Stimulated activated CD4-positive, alpha-beta T cell treated with anti-CD3 and anti-CD28 coated beads, Interleukin-1b, Interleukin-23, amount 100 ng/mL, for 24 hours (primary cell): ENCODE measurements at places on chromosomes 6 and 20.

DNA sequence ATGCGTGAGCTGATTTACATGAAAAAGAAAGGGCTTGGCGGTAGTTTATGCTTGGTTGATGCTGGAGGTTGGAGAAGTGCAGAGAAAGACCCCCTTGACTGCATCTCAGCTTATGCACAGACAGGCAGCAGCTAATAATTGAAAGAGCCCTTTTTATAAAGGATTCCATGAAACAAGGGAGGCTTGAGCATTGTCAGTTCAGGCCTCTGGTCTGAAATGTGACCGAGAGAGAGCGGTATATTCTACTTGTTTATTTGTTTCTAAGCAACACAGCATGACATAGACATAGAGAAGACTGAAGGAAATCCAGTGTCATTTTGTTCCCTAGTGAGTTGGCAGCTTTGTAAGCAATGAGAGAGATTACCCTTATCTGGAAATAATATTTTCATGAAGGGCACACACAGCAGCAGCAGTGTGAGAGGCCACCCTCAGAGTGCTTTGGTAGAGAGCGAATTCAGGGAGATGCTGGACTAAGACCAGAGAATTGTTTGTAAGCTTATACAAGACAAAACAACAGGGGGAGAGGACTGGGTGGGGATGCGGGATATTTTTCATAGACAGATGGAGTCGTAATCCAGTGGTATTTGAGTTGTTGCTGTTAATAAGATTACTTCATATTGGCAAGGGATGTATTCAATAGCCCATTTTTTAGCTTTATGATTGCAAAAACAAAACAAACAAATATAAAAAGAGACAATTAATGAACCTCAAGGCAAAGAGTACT is 34.6 kb upstream of the LAMA2 start:
- no peak for DNase-seq

DNA sequence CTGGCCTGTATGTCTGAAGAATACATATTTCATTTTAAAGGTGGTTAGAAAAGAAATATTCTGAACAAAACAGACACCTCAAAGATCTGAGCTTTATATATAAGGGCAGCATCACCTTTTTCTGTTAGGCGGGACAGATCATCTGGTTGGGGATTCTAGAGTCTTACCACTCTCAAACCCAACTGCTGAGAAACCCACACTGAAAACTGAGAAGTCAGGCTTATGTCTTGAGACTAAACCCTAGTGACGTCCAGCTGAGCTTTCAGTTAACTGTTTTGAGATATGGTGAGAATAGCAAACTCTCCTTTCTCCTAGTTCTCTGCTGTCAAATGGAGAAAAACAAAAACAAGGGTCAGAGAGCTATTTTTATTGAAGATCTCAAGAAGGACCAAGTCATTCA is 63.7 kb upstream of the CCN6 start:
- DNase-seq, result no peak

DNA sequence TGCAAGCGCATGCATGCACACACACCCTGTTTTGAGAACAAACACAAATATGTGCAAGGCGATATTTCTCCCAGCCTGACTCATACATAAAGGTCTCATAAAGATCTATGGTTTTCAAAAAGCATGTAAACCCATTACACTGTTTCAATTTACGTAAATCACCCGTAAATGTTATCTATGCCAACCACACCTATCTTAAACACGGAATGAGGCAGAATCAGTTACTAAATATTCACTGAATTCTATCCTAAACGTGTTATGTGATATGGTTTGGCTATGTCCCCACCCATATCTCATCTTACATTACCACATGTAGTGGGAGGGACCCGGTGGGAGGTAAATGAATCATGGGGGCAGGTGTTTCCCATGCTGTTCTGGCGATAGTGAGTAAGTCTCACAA is 621.6 kb downstream of the KIF16B start:
- no peak for DNase-seq

DNA sequence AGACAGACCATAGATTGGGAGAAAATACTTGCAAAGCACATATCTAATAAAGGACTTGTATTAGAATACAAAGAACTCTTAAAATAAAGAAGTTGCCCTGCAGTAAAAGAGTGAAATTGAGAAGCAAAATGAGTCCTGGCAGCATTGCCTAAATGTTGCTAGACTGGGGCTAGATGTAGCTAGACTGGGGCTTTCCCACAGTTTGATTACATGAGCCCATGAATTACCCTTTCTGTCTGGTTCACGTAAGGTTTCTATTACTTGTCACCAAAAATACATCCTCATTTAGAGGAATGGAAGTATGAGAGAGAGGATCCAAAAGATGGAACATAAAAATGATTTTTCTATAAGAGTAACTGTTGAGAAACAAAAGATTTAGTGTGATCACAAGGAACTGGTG is 57.6 kb upstream of the CCDC28A start:
- no peak for DNase-seq

GRCh38 chr6:117555882-117556498 is 46.3 kb downstream of the GOPC start:
- peak; percentile 27 for DNase-seq

GRCh38 chr6:28748192-28748591 is 175.6 kb downstream of the TRIM27 start:
- no peak for DNase-seq

- no peak for DNase-seq
Measured at GRCh38 chr6:100096936-100097335, 102.9 kb upstream of the MCHR2 start.

GRCh38 chr6:110545081-110545872 is 68.9 kb upstream of the SLC22A16 start:
- DNase-seq, result no peak

DNA sequence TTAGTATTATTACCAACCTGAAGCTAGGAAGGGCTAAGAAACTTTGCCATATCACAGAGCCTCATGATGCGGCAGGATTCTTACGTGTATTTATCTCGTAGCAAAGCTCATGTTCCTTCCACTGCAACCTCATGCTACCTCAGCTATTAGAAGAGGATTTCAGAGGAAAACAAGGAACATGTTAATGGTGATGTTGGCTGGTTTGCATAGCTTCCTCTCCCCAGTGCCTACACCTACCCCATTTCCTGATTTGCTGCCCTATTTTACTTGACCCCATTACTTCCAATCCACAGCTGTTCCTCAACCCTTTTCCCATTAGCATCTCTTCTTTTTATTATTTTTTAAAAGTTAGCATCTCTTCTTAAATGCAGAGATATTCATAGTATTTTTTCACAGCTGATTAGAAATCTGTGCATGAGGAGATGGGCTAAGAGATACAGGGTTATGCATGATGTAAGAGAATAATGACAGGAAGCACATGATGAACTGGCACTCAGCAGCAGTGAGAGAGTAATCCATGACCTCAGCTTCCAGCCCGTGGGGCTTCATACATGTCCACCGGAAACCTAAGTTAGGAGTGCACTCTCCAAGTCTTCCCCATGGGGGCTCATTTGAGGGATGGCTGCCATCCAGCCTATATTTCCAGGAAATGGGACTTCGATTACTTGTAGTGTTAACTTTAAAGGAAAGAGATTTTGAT is 106.1 kb upstream of the ASF1A start:
- DNase-seq, result no peak

- peak; percentile 78 for DNase-seq
Measured at GRCh38 chr6:30744054-30744805, at the start of gene IER3. Gene IER3 (minus strand): TSS chr6:30744547. CDS start chr6:30744518, 29 bp downstream.

DNA sequence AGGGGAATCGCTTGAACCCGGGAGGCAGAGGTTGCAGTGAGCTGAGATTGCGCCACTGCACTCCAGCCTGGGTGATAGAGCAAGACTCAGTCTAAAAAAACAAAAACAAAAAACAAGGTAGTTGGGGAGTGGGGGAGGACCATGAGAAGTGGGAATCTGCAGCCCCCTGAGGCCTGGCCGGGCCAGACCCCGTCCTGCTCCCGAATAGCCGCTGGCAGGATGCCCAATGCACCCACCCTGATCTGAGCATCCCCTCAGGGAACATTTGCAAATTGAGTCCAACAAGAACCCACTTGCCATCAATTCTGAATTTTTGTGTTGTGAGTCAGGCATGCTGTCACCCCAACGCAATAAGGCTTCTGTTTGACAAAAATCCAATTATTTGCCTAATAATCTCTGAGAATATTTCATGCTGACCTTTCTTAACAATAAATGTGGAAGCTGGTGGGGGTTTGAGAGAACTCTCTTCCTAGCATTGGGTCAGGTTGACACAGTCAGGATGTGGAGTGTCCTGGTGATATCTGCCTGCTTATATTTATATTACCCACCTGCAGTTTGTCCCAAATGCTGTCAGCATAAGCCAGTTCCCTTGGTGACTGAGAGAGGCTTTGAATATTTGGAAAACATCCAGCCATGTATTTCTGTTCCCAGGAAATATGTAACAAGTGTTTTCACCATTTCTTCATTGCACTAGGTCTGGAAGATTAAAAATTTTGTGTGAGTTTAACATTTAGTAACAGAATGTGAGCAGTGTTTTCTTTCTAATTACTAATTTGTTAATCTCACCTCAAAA is 28.4 kb upstream of the FRMD1 start:
- no peak for DNase-seq

DNA sequence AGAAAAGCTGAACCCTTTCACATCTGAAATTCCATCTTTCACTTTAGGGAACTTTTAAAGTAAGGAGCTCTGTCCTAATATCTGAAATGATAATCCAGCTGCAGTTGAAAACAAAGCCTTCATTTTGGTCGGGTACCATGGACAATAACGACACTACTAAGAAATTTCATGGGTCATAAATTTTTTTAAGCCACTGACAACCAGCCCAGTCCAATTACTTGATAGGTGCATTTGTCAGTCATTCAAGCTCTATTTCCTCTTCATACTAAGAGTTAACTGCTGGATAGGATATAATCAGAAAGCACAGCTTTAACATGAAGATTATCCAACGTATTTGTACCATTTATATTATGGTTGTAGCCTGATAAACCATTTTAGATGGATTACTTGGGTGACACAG is 52.5 kb downstream of the MMUT start:
- DNase-seq, result no peak

- no peak for DNase-seq
Measured at GRCh38 chr6:75796723-75797122, 47.7 kb downstream of the MYO6 start.

GRCh38 chr20:44909872-44910689 is at the start of gene PABPC1L:
Gene PABPC1L (plus strand): TSS chr20:44910060. CDS start chr20:44910144, 84 bp downstream.
- peak; percentile 78 for DNase-seq

- DNase-seq, result no peak
Measured at GRCh38 chr6:16419636-16420336, 181.4 kb downstream of the GMPR start.

GRCh38 chr6:83199863-83200225 is 6.7 kb downstream of the RWDD2A start:
- no peak for DNase-seq

GRCh38 chr6:30311101-30311500 is 15.6 kb upstream of the TRIM39 start:
- no peak for DNase-seq

- DNase-seq, result no peak
Measured at GRCh38 chr6:32883789-32884188, 29.8 kb downstream of the PSMB9 start.

GRCh38 chr6:150005761-150006651 is 19.3 kb downstream of the RAET1L start:
- no peak for DNase-seq

DNA sequence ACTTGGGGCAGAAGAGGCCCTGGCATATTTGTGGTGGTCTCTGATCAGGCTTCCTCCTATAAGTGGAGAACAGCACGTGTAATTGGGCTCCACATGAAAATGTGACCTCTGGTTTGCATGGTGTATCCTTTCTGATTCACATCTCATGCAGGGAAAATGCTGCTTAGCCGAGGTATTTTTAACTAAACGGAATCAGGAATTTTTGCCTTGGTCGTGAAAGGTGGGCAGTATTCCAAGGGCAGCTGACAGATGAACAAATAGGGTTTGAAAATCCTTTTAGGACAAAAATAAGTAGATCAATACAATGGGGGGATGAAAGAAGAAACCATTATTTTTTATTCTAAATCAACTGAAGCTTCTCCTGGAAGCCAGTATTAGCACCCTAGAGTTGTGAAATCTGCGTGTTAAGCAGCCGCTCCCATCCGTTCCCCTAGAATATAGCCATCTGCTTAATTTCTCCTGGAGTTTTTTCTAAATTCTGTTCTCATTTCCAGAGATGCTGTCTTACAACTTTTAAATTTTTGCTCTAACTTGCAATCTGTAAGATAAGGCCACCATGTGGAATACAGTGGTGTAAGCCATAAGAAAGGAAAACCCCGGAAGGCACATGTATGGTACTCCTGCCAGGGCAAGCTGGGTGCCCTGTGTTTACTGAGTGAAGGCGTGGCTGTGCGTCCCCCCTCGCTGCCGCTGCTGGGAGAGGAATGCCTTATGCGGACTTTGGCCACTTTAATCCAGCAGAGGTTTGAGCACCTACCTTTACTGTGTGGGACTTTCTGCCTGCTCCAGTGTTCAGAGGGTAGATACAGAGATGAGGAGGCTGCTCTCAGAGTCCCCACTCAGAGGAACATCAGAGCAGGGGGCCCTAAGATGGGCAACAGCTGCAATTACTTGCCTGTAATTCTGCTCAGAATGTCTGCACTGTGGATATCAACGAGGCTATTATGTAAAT is 52.4 kb downstream of the SYNJ2 start:
- DNase-seq, result no peak

DNA sequence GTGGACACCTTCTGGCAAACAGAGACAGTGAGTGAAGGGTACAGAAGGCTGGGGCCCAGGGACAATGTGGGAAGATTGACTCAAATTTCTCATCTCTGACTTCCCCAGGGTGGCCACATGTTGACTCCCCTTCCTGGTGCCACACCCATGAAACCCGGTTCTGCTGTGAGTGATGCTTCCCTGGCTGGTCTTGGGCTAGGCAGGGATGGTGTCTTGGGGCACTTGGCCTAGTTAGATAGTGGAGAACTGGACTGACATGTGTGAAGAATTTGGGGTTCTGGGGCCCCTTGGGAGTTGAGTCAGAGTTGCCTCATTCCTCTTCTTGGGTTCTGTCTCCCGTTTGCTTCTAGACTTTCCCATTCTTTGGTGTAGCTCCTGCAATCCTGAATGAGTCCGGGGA is 34.2 kb downstream of the GSS start:
- no peak for DNase-seq

GRCh38 chr6:6793388-6794250 is 205.1 kb downstream of the LY86 start:
- no peak for DNase-seq

- DNase-seq, result no peak
Measured at GRCh38 chr6:169962604-169963469, 211.4 kb downstream of the ERMARD start.

GRCh38 chr6:42996513-42996912 is 12.1 kb downstream of the PPP2R5D start:
- DNase-seq, result no peak

DNA sequence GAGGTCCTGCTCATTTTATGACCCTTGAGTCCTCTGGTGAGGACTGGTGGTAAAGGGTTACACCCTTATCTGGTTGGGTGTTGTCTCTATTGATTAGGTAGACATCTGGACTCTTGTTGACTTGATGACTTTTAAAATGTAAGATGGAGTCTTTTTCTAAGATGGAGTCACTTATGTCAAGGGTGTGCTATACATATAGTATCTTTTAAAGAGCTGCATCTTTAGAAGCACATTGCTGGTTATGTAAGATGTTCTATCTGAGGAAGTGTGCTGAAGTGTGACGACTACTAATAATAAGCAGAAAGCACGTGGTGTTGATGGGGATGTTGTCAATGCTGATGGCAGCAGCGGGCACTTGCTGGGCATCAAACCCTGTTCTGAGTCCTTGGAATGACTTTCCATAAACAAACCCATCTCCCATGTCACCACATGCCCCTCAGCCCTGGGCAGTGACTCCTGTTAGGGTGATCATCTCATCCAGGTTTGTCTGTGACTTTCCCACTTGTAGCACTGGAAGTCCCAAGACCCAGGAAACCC is 229.6 kb downstream of the EYA2 start:
- no peak for DNase-seq

GRCh38 chr20:64250027-64250426 is 5.5 kb upstream of the PCMTD2 start:
- no peak for DNase-seq
